ENCODE measurements at places on chromosomes 1 and 21.

DNA sequence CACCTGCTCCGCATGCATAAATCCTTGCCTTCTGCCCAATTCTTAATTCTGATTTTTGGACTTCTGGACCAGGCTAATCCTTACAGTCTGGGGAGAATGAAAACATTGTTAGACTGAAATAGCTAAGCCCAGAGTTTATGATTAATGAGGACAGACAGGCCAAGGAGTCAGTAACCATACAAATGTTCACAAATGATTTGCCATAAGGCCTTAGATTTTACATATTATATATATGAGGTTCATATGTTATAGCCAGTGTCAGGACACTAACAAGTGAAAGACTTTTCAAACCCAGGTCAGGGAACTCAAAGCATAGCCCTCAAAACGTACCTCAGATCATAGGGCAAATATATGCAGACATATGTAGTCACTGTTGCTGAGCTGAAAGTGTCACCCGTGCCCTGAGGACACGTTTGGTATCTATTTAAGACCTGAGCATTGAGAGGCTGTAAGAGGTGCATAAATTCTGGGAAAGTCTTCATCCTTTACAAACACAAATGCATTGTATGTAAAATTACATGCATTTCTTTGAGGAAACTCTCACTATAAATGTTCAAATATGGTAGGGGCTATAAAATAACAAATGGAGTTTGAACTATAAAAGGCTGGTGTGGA is 45.3 kb upstream of the FBXO28 start:
- no peak for DNase-seq

- no peak for DNase-seq
Observed at GRCh38 chr1:219120624-219121544, 52.8 kb upstream of the LYPLAL1 start.

DNA sequence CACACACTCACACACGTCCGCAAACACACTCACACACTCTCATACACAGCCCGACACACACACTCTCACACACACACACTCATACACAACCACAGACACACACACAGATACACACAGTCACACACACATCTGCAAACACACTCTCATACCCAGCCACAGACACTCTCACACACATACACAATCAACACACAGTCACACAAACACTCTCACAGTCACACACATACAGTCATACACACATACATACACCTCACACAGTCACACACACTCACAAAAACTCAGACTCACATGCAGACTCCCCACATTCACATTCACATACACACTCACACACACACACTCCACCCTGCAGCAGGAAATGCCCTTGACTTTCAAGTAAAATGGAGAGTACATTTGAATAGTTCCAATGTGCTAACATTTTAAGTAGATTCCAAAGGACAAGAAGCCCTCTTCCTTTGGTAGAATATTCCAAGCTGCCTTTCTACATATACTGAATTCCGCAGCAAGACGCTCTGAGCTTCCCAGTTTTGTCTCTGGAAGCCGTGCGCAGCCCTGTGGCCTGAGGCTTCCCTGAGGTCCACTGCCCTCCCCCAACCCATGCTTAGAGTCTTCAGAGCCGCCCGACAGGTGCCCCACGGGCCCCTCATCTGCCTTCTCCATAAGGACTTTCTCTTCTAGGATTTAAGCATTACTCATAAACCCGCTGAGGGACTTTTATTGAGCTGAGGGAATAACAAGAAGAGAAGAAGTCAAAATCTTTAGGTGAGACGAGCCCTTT is 9.7 kb downstream of the BATF3 start:
- no peak for DNase-seq

GRCh38 chr1:107246775-107247345 is 106.0 kb downstream of the NTNG1 start:
- DNase-seq, result no peak

GRCh38 chr1:66925558-66925910 is 744 bp downstream of the MIER1 start:
- DNase-seq, result no peak
